ENCODE measurements at places on chromosomes 2 and 18.

DNA sequence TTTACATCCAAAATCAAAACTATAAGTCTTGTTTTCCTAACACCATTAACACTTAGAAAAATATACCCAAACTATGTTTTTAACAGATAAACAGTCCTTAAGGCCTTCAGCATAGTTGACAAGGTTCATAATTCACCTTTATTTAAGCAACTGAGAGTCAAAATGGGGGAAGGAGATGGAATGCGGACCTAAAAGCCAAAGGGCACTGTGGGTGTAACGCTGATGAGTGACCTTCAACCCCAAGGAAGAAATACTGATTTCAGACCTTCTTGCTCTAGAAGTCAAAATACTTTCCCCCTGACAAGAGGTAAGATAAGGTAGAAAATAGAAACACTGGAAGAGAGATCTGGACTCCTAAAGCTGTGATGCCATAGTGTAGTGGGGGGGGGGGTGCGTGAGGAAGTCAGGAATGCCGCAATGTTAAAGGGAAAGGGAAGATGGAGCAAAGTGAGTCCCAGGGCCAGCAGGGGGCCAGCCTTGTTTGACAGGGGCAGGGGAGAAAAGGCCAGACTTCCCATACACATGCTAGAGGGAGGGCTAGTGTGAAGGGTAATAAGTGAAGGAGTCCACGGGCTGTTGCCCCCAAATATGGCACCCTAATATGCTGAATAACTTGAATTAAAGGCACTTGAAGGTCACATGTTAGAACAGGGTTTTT is 31.4 kb downstream of the CCDC93 start:
- no peak for DNase-seq

DNA sequence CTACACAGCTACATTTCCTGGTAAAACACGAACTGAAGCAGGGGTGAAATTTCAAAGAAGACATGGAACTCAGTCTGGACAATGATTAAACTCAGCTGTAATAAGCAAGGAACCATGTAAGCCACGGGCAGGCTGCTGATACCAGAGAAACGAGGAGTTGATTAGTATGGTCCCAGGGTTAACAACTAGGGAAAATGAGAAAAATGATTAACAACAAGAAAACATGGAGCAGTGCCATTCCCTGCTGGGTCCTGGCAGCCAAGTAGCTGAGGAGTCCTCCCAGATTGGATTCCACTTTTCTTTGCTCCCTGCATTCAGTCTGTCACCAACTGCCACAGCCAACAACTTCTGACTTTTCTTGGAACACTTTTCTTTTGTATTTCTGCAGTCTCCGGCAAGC is 517.0 kb upstream of the KLHL29 start:
- no peak for DNase-seq

- peak; percentile 31 for DNase-seq
These were observed 587 bp upstream of the MTIF2 start for GRCh38 chr2:55269645-55269990.

- DNase-seq, result no peak
These were observed 142.1 kb upstream of the LYPD6 start for GRCh38 chr2:149188291-149188690.

GRCh38 chr18:62881509-62882016 is 166.2 kb downstream of the PHLPP1 start:
- no peak for DNase-seq

DNA sequence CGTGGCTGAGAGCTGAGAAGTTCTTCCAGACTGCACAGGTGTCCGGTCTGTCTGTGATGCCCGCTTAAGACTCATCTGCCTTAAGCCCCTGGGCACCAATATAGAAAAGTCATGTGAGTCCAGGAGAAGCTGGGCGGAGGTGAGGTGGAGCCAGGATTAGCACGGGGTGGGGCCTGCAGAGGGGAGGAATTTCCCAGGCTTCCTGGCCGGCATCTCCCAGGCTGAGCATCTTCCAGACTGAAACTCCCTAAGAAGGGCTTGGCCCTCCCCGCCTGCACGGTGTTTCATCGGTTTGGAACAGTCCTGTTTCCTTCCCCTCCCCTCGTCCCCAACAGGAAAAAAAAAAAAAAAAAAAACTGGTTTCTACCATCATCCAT is 270.3 kb downstream of the ATAD2B start:
- DNase-seq, result no peak

GRCh38 chr2:241185961-241186360 is 2.5 kb upstream of the ANO7 start:
- no peak for DNase-seq

DNA sequence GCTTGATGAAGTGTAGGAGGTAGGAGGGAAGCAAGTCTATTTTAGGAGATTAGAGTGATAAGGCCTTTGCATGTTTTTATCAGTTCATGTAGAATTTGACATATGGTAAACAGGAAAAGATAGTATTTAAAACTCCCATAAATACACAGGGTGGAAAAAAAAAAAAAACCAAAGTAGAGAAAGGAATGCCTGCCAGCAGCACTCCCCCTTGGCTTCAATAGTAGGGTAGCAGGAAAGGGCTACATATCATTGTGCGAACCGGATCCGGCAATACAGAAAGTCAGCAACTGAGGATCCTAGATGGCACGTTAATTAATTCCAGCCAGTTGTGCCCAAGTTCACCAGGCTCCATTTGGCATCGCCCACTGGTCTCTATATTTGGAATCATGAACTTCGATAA is 159.6 kb upstream of the SMIM21 start:
- peak; percentile 82 for DNase-seq

DNA sequence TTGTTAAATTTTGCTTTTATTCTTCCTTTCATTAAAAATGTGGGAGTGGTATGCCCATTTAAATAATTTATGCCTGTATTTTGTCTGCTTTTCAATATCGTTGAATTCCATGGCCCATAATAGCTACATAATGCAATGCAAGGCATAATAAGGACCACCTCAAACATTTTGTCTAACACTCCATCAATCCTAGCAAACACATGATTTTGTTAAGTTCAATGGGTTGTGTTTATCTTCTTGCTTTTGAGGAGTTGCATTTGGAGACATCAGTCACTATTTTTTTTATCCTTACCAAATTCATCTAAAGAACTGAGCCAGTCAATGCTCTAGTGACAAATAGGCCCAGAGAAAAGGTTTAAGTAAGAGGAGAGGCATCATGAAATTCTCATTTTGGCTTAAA is 145.5 kb downstream of the ZNF385B start:
- DNase-seq, result no peak

DNA sequence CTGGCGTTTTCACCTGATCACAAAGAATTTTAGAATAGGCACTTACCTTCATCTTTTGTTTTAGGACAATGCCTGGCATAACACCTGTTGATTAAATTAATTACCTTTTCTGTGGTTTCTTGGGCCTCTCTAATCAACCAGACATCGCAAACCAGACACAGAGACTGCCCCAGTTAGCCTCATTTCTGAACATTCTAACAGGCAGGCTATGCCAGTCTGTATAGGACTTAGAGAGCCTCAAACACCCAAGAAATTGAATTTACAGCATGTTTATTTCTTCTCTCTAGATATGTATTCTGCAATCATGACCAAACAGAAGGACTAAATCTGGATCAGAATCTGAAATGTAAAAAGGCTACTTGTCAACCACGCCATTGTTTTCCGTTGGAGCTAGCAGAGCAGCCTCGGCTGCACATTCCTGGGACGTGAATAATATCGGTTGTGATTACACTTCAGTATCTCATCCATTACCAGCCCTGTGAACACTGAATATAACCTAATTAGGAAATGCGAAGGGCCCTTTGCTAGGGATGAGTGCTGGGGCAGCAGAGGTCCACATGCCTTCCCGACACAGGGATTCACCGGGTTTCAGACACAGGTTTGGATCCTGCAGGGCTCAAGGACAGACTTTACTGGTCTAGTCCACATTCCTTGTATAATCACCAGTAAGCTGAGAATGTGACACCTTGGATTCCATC is 17.5 kb upstream of the CDC42EP3 start:
- DNase-seq, result peak; percentile 46

- DNase-seq, result peak; percentile 28
These were observed 16.8 kb downstream of the TMEM17 start for GRCh38 chr2:62489162-62489561.

GRCh38 chr2:54423213-54423612 is 32.9 kb upstream of the SPTBN1 start:
- no peak for DNase-seq

- DNase-seq, result peak; percentile 31
These were observed 15.9 kb upstream of the ZBTB14 start for GRCh38 chr18:5311301-5311989.

DNA sequence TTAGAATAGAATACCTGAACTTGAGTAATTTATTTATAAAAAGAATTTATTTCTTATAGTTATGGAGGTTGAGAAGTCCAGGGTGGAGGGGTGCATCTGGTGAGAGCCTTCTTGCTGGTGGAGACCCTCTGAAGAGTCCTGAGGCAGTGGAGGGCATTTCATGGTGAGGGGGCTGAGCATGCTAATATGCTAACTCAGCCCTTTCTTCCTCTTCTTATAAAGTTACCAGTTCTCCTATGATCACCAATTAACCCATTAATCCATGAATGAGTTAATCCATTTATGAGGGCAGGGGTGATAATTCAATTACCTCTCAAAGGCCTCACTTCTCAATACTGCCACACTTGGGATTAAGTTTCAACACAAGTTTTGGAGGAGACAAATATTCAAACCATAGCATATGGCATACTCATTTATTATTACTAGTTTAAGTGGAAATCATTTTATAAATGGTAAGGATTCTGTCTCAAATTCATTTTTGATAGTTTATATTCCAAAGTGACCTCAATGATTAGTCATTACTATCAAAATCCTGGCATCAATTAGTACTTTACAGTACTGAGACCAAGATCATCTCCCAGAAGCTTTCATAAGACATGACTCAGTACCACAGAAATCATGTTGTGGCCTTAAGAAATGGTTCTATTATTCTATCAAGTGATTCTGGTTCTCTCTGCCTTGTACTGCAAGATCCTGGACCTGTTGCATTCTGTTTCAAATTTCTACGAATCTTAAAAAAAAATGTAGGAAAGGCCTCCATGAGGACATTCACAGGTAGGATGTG is 5.5 kb downstream of the ZNF396 start:
- DNase-seq, result no peak

DNA sequence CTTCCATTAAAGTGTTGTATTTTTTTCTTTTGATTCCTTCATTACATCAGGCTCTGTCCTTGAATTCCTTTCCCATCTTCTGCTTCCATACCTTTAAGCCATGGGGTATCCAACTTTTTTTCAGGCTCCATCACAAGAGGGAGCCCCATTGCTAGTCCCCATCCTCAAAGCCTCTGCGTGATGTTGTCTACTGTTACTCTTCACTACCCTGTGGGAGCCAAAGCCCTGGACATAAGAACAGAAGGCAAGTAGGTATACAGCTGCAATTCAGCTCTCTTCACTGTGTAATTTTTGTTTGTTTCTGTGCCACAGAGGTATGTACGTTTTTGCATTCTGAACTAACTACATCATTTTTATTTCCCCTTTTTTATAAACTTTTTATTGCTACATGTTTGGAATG is 36.6 kb upstream of the CCNYL1 start:
- DNase-seq, result no peak

- no peak for DNase-seq
These were observed 258.8 kb downstream of the CYP26B1 start for GRCh38 chr2:71888751-71889445.

DNA sequence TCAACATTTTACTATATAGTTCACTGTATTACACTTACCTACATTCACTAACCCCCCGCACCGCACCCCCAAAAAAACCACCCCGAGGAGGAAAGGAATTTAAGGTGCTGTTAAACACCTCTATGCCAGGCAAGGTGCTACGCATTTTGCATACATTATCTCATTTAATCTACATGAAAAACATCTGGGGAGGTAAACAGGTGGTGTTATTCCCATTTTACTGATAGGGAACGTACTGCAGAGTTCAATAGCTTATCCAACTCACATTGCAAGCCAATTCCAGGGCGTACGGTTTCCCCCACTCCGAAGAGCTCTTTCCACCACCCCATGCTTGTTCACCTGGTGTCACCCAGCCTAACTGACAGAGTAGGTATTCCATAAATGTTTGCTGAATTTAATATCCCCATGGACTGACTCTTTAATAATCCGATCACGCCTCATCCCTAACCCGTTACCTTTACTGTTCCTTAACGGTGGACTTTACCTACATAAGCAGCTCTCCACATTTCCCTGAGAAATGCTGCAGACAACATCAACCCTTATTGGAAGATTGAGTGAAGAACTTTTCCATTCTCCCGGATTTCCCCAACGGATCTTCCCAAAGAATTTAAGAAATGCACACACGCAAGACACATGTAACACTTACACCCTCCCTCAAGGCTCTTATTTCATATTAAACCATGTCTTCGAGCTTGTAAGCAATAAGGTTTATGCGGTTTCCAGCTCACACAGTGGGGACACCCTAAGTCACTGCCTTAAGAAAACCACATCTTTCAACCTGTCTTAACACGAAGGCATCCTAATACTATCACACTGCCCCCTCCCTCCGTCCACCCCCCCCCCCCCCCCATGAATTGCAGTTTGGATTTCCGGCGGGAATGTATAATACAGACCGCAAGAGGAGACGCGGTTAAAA is 1.2 kb downstream of the RAPH1 start:
- DNase-seq, result peak; percentile 68

DNA sequence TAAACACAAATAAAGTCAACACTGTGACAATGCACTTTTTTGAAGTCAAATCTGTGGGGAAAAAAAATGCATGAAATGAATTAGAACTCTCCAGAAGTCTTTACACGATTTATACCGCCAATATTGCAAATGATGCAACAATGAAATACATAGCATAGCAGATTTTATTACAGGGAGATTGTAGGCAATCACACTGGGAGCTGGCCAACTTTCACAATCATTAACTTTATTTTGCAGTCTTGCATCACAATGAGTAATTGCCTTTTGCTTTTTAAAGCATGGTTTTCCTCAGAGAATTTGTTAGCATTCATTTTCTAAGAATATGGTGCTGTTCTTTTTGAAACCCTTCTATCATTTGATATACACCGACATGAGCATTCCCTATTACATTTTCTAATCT is 366.4 kb upstream of the FSIP2 start:
- peak; percentile 76 for DNase-seq

DNA sequence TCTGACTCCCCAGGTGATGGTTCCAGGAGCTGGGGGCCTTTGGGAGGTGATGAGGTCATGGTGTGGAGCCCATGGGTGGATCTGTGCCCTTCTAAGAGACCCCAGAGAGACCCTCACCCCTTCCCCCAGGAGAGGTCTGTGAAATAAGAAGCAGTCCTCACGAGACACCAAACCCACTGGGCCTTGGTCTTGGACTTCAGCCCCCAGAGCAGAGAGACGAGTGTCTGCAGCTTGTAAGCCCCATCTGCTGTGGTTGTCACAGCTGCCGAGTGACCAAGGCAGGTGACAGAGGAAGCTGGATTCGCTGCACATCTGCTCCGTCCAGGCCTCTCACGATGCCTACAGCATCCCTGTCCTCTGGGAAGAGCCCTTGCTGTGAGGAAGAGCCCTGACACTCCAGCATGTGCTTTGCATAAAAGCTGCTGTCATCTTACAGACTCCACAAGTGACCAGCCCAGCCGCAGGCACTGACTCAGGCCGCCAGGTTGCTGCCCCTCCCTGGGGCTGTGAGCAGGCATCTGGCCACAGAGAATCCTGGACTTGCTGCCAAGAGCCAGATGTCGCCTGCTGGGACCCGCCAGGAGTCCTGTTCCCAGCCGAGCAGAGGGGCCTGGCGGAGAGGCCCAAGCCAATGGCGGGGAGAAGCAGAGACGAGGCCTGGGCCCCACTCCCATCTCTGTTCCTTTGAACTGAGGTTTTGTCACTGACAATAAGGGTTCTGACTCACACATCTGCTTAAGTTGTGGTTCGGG is 150.8 kb downstream of the PXDN start:
- peak; percentile 70 for DNase-seq

GRCh38 chr18:13136904-13137669 is 81.5 kb upstream of the LDLRAD4 start:
- peak; percentile 56 for DNase-seq

GRCh38 chr18:25289001-25289631 is 62.9 kb downstream of the ZNF521 start:
- peak; percentile 72 for DNase-seq

- DNase-seq, result no peak
These were observed 36.0 kb upstream of the TANK start for GRCh38 chr2:161124201-161124600.
